ENCODE measurements at places on chromosomes 5 and 9. TPM values are rescaled to one million over a fixed set of nuclear protein-coding genes. Genes with fewer than 3 reads are reported as not detected.
A peak's percentile ranks its signal among the peaks of the same experiment; 100 is the strongest.

Gene SEMA6A
- total RNA-seq: not detected

Gene CARTPT
- not detected for total RNA-seq

Gene PPP3R2
- not detected for total RNA-seq

Gene LHX3
- not detected for total RNA-seq

Gene CTXN3
- not detected for total RNA-seq

Gene NFX1
- 20.4 TPM for total RNA-seq

GRCh38 chr9:36416890-36417289 lies 16.8 kb upstream of the RNF38 start:
- DNase-seq: no peak

DNA sequence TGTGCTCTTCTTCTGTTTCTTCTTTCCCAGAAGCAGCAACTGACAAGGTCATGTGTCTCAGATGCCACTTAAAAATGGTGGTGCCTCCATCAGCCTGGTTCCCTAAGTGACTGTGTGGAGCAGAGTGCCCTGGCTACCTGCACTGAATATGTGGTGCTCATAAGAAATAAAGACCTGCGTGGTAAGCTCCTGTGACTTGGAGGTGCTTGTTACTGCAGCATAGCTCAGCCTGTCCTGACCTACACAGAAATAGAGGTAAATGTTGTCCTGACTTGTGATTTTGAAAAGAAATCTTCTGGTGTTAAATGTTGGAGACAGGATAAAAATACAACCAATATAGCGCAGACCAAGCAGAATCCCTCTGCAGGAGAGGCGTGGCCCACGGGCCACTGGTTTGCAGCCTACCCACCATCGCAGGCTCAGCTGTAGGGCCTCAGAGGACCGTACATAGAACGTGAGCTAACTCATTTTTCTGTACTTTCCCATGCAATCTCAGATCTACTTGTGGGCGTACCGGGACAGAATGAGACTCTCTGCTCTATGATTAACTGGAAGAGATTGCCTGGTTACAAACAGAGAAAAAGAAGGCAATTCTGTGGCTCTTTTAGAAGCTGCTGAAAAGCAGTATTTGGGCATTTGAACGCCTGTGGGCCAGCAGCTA lies 79.4 kb upstream of the UNC5A start:
- DNase-seq: no peak

GRCh38 chr5:135810188-135810943 lies 24.1 kb upstream of the SLC25A48 start:
- DNase-seq: no peak

DNA sequence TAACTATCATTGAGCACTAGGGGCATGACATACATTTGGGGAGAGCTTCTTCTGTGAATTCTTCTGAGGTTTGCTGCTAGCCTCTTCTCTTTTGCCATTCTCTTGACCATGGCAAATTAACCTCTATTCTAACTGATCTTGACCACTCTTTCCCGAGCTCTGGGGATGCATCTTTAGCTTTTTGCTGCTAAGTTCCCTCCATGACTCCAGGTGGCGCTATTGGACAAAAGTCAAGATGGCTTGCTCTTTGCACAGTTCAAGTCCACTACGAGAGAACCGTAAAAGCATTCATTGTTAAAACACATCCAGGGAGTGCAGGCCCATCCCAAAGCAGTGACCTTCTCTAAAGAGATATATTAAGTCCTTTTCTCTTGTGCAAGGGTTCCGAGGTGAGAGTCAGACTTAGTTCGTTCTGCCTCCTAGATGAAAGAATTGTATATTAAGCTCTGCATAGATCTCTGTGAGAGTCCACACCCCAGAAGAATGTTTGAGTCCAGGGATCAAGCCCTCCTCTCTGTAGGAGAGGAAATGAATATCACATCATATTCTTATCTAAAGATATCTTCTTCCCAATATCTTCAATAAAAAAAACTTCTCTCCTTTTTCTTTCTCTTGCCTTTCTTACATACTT lies 1152.9 kb upstream of the CDH6 start:
- DNase-seq: peak; percentile 52

DNA sequence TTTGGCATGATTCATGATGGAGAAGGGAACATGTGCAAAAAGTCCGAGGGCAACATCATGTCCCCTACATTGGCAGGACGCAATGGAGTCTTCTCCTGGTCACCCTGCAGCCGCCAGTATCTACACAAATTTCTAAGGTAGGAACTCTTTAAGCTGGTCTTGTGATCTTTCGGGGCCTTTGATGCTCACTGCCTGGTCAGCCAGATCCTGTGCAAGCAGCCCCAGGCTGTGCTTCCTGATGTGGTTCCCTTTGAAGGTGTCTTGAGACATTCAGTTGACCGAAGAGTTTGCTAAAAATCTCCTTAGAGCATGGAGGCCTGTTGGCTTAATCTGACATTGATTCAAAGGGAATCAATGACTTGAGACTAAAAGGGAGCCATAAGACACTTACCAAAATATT lies 60.0 kb downstream of the ADAMTS16 start:
- no peak for DNase-seq

DNA sequence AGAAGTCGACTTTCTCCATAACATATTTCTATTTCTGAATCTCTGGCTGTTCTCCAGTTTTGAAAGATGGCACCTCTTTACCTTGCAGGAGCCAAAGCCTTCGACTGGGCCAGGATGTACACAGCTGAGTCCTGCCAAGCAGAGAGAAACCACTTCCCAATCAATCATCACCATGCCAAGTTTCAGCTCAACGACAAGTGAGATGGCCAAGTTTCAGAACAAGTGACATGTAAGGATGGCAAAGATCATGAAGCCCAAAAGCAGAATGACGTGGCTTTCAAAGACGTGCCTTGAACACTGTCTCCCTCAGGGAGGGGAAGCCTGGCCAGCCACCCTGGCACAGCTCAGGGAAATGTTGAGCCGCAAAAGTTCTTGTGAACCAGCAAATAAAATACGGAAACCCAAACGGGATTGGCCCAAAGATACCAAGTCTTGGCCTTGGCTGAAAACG lies 17.7 kb downstream of the STK10 start:
- DNase-seq: peak; percentile 22

DNA sequence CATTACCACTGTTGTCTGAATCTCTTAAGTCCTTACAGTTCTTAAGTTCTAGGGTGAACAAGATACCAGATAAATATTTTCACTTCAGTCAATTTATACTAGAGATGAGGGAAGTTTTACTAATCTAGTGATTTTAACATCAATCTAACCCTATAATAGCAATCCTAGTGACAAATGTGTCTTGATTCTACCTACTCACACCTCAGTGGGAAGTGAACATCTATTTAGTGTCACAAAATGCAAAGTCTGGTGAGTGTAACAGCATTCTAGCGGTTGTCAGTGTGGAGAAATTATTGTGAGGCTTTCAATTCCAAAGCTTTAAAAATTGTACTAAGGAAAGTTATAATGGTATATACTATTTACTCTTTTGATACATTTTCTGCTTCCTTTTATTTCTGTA lies 225.8 kb upstream of the CYLC2 start:
- no peak for DNase-seq
